GM23248 (cell line): ENCODE measurements at places on chromosomes 16 and 17. TPM values are rescaled to one million over a fixed set of nuclear protein-coding genes. Genes with fewer than 3 reads are reported as not detected.

CSNK1D gene
- total RNA-seq, result 24.5 and 35.1 TPM in 2 replicates

CHST5 gene
- total RNA-seq, result 0.25 TPM in 1 of 2 replicates, not detected in the other

MT1G gene
- not detected in 2 replicates for total RNA-seq

RHBDF1 gene
- 54.6 and 61.7 TPM in 2 replicates for total RNA-seq

NPIPA2 gene
- 0.32 and 0.51 TPM in 2 replicates for total RNA-seq

TNP2 gene
- total RNA-seq, result not detected in 2 replicates

PROCA1 gene
- total RNA-seq, result 0.65 TPM in 1 of 2 replicates, not detected in the other

TMED6 gene
- total RNA-seq, result not detected in 2 replicates

BORCS6 gene
- total RNA-seq, result 3.9 and 5.6 TPM in 2 replicates

KRT27 gene
- total RNA-seq, result not detected in 2 replicates

EPX gene
- total RNA-seq, result not detected in 2 replicates

CEP295NL gene
- 0.11 and 1.0 TPM in 2 replicates for total RNA-seq

TRIM16 gene
- total RNA-seq, result 32.1 and 39.0 TPM in 2 replicates

PYDC1 gene
- not detected in 2 replicates for total RNA-seq

KRTAP9-4 gene
- not detected in 2 replicates for total RNA-seq
